ENCODE measurements at places on chromosomes 2 and 18.

- H3K36me3 ChIP-seq, result no peaks in the 10 kb centered on the region
- no peaks in the 10 kb centered on the region for H3K27me3 ChIP-seq
- no peak for DNase-seq
- no peak overlapping the region for H3K4me3 ChIP-seq
These were observed 960 bp upstream of the APOB start for GRCh38 chr2:21044694-21045371.

DNA sequence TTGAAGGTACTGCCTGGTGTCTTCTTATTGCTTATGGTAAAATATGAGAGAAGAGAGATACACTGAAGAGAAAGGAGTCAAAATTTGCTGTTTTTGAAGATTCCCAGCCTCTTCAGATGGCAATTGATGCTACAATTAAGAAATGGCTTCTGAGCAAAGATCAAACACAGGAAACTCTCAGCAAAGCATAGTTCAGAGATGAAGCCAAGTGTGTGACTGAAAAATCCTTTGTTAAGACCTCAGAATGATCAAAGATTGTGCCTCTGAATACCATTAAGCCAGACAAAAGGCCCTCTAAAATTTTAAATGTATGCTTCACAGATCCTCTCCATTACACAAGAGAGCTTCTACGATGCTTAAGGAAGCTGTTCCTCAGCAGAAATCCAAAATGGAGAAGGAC, 216.3 kb downstream of the UXS1 start:
- DNase-seq, result no peak
- no peaks in the 10 kb centered on the region for H3K27me3 ChIP-seq
- no peaks in the 10 kb centered on the region for H3K36me3 ChIP-seq
- no peak overlapping the region for H3K27ac ChIP-seq

DNA sequence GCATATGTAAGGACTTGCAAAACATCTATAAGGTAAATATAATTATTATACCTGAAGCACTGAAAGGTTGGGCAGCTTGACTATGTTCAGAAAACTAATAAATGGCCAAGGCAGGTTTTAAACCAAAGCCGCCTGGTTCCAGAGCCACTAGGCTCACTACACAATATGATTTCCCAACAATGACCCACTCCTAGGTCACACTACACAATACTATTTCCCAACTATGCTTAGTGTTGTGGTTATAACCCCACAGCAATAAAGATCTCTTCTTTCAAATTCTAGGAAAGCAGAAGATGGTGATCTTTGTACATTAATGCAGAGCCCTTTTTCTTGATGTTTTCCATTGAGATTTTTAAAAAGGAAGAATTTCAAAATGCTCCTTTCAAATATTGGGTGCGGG, 180.4 kb downstream of the CYRIA start:
- H3K4me1 ChIP-seq, result no peaks in the 10 kb centered on the region
- no peak for DNase-seq
- H3K27me3 ChIP-seq, result no peaks in the 10 kb centered on the region
- H3K27ac ChIP-seq, result no peak overlapping the region
- H3K4me3 ChIP-seq, result no peak overlapping the region
- no peaks in the 10 kb centered on the region for H3K36me3 ChIP-seq

GRCh38 chr2:25161055-25161781, 7.2 kb downstream of the POMC start:
- no peaks in the 10 kb centered on the region for H3K36me3 ChIP-seq
- DNase-seq, result no peak
- peak overlapping the region; percentile 82 for H3K27ac ChIP-seq
- peaks cover 8% of the 10 kb centered on the region for H3K4me1 ChIP-seq
- peak overlapping the region; percentile 12 for H3K4me3 ChIP-seq
- H3K27me3 ChIP-seq, result no peaks in the 10 kb centered on the region

- 0 out of 2 replicates have a peak, but pooled peaks cover 2% of the 10 kb centered on the region for H3K27me3 ChIP-seq
- H3K36me3 ChIP-seq, result no peaks in the 10 kb centered on the region
- H3K4me3 ChIP-seq, result no peak overlapping the region
These were observed 35.8 kb upstream of the AFF3 start for GRCh38 chr2:100178085-100178788.

GRCh38 chr2:191417746-191418145, 172.5 kb downstream of the MYO1B start:
- DNase-seq, result no peak
- no peaks in the 10 kb centered on the region for H3K4me1 ChIP-seq
- H3K27me3 ChIP-seq, result no peaks in the 10 kb centered on the region
- H3K36me3 ChIP-seq, result no peaks in the 10 kb centered on the region

DNA sequence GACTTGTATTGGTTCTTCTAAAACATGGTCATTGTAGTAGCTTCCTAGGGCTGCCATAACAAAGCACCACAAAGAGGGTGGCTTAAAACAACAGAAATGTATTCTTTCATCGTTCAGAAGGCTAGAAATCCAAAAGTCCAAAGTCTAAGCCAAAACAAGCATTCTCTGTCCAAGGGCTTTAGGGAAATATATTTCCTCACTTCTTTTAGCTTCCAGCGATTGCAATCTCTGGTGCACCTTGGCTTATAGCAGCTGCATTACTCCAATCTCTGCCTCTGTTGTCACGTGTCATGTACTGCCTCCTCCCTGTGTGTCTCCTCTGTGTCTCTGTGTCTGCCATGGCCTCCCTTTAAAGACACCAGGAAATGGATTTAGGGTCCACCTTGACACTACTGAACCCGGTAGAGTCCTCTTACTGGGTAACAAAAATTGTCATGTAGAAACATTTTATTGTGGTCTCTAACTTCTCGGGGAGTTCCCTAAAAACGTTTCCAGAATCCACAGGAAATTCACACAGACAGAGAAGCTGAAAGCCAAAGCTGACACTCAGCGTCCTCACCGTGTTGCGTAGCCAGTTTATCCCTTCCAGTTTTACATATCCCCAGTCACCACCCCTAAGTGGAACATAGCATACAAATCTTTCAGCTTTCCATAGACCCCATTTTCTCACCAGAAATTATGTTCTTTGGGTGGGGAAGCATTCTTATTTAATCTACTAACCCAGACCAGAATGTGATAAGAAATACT, 20.7 kb upstream of the TTN start:
- H3K27ac ChIP-seq, result no peak overlapping the region
- no peaks in the 10 kb centered on the region for H3K36me3 ChIP-seq
- H3K27me3 ChIP-seq, result no peaks in the 10 kb centered on the region
- DNase-seq, result no peak

- no peaks in the 10 kb centered on the region for H3K36me3 ChIP-seq
- H3K4me3 ChIP-seq, result no peak overlapping the region
- H3K27me3 ChIP-seq, result no peaks in the 10 kb centered on the region
- no peak for DNase-seq
These were observed 12.4 kb downstream of the ASAP2 start for GRCh38 chr2:9219027-9219445.

DNA sequence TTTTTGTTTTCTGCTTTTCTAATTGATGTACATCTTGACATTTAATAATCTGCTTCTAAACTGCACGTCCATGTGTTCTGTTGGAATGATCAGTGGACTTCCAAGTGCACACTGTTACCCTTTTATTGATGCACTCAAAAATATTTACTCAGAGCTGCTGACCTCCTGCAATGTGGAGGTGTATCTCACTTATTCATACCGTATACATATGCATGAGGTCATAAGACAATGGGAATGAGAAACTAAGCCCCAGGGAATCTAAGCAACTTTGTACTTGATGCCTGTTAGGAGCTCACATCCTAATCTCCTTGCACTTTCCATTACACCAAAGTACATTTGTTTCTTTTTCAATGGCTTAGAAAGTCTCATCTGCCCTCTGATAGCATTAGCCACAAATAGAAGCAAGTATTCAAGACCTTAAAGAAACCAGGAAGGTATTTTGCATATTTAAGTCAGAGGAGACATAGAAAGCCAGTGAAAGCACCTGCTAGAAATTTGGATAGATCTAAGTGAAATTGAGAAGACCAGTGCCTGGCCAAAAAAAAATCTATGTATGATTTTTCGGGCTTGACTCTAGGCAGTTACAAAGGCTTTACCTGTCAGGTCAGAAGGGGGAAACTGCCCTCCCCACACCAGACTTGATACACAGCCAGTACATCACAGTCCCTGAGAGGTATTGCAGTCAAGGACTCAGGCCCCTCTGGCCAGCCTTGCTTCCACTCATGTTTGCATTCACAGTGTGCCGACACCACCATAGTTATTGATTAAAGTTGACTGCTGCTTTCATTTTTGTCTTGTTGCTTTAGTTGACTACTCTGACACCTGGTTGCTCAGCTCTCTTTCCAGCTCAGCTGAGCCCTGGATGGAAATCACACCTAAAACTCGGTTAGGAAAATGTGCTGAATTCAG, 391.7 kb upstream of the CYRIA start:
- H3K4me3 ChIP-seq, result no peak overlapping the region
- no peaks in the 10 kb centered on the region for H3K36me3 ChIP-seq

- no peak overlapping the region for H3K27ac ChIP-seq
- H3K27me3 ChIP-seq, result no peaks in the 10 kb centered on the region
- no peak for DNase-seq
These were observed 128.0 kb downstream of the SPP2 start for GRCh38 chr2:234178330-234179030.

DNA sequence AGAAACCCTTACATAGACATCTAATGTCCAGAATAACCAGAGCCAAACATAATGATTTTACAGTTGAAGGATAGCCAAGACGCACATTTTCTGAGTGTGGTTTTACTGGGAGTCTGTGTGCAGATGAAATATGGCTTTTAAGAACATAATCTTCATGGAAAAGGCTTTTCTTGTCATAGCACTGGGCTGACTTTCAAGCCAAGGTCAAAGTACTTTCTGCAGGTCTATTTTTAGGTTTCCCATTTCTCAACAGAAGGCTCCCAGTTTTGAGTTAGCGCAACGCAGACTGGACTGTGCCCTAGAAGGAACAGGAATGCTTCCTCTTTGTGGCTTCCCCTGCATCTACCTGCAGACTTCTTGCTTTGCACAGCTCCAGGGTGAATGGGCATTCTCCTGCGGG, 92.3 kb upstream of the UPP2 start:
- H3K4me1 ChIP-seq, result no peaks in the 10 kb centered on the region
- no peaks in the 10 kb centered on the region for H3K36me3 ChIP-seq
- DNase-seq, result no peak
- 0 out of 2 replicates have a peak, but pooled peaks cover 3% of the 10 kb centered on the region for H3K27me3 ChIP-seq
- H3K4me3 ChIP-seq, result no peak overlapping the region

DNA sequence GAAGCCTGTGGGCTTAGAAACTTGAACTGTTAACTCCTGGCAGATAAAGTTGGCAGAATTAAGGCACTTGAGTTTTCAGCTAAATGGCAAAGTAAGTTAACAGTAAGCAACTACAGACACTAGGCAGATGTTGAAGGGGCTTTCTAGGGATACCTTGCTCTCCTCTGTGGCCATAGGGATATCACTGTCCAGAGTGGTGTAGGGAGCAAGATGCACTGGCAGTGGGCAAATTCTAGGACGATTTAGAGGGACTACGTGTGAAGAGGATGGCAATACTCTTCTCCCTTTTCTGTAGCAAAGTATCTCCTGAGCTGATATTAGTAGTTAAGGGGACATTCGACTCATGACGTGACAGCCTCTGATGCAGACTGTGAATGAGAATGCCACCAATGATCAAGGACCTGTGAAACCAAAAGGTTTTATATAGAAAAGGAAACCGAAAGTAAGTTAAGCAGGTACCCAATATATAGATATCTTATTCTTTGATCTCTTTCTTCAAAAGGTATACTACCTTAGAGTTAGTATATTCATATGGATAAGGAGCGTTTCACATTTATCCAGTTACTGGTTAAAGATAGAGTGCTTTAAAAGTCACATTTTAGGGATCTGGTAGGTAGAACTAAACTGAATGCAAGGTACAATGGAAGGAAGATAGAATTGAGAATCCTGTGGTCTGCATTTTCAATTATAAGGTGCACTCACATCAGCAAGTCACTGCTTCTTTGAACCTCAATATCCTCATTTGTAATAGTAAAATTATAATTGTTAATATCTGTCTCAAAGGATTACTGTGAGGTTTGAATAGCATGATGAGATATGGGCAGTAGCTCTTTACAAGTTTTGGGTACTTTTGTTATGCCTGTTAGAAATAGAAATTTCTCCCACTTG, 106.4 kb downstream of the KCNH7 start:
- DNase-seq, result peak; percentile 57
- peak overlapping the region; percentile 88 for H3K27ac ChIP-seq
- no peaks in the 10 kb centered on the region for H3K36me3 ChIP-seq
- H3K27me3 ChIP-seq, result no peaks in the 10 kb centered on the region

DNA sequence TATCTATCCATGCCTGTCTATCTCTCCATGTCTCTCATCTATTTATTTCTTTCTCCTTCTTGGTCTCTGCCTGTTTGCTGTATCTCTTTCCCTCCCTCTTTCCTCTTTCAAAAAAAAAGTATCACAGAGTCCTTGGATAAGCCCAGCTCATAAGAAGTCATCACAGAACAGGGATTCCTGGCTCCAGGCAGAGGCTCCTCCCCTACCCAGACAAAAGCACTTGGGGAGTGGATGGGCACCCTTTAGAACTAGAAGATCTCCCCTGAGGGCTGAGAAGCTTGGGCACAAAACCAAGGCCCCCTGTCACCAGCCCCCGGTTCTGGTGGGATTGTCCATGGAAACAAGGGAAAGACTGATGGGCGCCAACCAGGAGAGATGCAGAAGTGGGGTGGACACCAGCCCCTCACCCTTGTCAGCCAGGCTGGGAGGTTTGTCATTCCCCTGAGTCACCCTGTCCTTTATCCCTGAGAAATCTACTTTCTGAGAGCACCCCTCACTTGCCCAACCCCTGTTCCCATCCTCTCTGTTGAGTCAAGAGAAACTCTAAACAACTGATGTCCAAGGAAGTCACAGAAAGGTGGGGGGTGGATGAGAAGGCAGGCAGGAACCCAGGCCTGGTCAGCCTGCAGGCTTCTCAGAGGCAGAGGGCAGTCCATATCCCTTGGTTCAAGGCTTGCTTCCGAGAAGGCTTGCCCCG, 127.1 kb downstream of the TNS1 start:
- no peak overlapping the region for H3K4me3 ChIP-seq
- no peaks in the 10 kb centered on the region for H3K4me1 ChIP-seq
- no peak for DNase-seq
- no peak overlapping the region for H3K27ac ChIP-seq
- no peaks in the 10 kb centered on the region for H3K27me3 ChIP-seq

DNA sequence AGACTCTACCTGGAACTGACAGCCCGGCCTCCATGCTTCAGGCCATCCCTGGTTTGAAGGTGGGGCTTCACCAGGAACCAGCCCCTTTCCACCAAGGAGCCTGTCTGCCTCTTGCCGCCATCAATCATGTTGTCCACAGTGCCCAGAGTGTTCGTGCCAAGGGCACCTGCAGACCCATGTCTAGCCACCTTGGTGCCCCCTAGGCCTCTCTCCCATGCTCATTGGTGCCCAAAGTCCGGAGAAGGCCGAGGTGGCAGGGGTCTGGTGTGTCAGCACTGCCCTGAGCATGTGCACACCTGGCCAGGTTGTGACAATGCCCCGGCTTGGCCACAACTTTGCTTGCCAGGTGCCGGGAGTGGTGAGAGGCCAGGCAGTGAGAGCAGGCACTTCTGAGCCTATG, 114.8 kb downstream of the COPS8 start:
- DNase-seq, result no peak
- no peak overlapping the region for H3K27ac ChIP-seq
- H3K4me3 ChIP-seq, result no peak overlapping the region

DNA sequence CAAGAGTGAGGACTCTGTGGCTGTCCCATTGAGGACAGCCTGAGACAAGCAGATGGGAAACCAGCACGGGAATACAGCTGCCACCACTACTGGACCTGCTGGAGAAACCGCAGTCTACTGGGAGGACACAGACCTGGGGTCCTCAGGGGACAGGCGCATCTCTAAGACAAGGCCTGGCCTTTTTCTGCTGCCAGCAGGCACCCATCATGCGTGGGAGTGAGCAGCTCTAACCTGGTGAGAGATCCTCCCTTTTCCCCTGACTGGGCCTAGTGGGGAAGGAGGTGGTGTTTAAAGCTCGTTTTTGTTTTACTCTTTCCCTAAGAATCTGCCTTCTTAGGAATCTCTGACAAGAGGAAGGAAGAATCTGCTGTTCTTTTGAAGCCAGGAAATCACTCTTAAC, 36.6 kb downstream of the CYRIA start:
- peaks cover 16% of the 10 kb centered on the region for H3K4me1 ChIP-seq
- DNase-seq, result no peak
- no peaks in the 10 kb centered on the region for H3K36me3 ChIP-seq
- no peak overlapping the region for H3K27ac ChIP-seq
- H3K27me3 ChIP-seq, result peaks cover 11% of the 10 kb centered on the region

Measured in GM12878 (cell line).